ENCODE measurements at places on chromosomes 7 and 10.

DNA sequence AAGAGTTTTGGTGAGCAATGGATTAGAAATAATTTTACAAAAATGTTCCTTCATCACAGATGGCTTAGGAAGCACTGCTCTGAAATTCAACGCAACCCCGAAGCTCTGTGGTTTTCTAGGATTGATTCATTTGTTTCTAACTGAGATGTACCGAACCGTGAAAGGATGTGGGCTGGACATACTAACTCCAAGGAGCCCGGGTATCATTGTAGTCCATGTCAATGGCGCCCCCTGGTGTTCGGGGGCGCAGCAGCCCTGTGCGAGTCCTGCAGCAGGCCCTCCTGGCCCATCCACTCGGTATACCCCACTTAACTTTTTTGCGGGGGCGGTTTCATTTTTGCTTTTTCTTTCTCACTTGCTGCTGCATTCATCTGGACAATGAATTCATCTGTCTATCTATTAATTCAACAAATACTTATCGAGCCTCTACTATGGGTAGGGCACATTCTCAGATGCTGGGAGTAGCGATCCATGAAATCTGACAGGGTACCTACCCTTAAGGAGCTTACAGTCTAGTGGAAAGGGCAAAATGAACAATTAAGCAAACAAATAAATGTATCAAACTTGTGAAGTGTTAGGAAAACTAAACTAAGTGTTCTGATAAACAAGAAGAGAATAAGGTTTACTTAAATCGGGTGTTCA is 25.2 kb upstream of the ITPRID1 start:
- DNase-seq = peak; percentile 55

DNA sequence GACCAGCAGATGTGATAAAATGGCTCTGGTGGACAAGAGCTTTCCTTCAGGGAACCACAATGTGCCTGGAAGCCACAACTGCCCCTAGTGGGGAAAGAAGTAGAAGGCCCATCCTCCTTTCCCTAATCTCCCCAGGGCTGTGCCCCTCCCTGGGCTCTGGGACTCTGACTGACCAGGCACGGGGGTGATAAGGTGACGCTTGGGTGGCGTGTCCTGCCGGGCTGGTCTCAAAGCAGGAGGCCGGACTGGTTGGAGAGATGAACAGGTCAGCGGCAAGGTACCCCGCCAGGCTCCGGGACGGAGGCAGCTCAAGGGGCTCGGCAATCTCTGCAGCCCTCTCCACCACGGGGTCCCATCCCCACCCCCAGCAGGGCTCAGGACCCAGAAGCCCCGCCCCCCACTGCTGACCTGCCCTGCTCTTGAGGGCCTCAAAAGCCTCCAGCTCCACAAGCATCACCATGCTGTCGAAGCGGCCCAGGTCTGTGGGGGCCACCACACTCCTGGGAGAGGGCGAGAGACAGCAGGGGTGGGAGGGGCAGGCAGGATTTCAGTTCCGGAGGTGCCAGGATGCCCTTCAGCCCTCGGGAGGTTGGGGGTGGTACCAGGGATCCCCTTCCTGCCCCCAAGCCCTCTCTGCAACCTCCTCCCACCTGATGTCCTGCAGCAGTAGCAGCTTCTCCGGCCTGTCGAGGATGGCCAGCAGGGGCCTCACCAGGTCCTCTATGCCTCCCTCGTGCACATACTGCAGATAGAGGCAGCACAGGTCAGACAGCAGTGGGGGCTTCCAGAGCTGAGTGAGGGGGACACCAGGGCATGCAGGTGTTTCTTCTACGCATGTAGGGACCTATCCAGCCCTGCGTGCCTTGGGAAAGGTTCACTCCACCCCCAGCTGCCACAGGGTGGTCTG is 12.2 kb downstream of the LZTS2 start:
- peak; percentile 59 for DNase-seq

DNA sequence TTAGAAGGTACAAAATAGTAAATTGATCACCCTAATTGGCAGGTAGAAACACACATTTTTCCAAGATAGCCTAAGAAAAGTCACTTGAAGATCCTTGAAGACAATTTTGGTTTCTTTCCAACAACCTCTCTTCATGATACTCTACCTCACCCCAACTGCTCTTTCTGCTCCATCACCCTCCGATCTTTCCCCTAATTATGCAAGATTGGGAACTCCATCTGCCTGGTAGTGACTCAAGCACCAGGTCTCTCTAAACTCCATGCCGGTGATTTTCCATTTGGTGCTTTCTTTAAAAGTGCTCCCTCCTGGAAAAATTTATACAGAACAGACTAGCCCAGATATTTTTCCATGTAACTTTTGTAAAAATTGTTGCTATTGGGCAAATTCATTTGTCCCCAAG is 1.1 kb upstream of the AKR1B1 start:
- DNase-seq = no peak

GRCh38 chr10:84783909-84784308 is 455.5 kb downstream of the CCSER2 start:
- DNase-seq = no peak

GRCh38 chr7:25894002-25894901 is 257.7 kb upstream of the NFE2L3 start:
- peak; percentile 46 for DNase-seq

DNA sequence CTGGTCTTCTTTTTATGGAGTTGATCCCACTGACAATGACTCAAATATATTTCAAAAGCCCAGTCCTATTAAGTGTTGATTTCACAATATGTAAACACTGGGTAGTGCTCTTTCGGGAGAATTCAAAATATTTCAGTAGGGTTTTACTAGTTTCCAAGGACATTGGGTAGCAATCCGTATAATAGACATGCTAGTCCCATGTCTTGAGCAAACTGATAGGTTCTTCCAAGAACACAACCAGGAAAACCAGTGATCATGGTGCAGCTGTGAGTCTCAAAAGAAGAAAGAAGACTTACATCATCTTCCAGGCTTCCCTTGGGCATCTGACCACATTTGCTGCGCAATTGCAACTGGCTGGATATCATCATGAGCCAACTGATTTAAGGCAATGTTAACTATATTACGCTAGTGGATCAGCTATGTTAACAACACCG is 59.3 kb upstream of the APBB1IP start:
- no peak for DNase-seq

- DNase-seq = no peak
Measured at GRCh38 chr7:106177300-106177690, 65.2 kb upstream of the SYPL1 start.

DNA sequence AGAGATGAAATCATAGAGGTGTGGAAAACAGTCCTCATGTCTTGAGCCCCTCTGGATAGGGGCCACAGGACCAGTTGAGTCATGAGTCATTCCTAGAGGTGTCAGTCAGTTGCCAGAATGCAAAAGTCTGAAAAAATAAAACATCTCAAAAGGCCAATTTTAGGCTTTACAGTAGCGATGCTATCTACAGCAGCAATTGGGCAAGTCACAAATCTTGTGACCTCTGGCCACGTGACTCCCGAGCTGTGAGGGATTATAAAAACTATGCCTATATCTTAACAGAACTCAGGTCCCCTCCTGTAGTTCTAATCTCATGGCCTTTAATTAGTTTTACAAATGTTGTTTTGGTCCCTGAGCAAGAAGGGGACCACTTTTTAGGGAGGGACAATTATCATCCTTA is 15.6 kb upstream of the TAS2R41 start:
- no peak for DNase-seq

DNA sequence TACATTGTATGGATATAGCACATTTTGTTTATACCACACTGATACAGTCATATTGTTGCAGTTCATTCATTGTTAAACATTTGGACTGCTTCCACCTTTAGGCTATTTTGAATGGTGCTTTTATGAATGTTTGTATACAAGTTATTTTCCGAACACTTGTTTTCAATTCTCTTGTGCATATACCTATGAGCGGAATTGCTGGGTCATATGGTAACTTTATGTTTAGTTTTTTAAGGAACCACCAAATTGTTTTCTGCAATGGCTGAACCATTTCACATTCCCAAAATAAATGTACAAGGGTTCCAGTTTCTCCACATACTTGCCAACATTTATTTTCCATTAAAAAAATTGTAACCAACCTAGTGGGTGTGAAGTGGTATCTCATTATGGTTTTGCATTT is 4.0 kb upstream of the EXOC4 start:
- no peak for DNase-seq

DNA sequence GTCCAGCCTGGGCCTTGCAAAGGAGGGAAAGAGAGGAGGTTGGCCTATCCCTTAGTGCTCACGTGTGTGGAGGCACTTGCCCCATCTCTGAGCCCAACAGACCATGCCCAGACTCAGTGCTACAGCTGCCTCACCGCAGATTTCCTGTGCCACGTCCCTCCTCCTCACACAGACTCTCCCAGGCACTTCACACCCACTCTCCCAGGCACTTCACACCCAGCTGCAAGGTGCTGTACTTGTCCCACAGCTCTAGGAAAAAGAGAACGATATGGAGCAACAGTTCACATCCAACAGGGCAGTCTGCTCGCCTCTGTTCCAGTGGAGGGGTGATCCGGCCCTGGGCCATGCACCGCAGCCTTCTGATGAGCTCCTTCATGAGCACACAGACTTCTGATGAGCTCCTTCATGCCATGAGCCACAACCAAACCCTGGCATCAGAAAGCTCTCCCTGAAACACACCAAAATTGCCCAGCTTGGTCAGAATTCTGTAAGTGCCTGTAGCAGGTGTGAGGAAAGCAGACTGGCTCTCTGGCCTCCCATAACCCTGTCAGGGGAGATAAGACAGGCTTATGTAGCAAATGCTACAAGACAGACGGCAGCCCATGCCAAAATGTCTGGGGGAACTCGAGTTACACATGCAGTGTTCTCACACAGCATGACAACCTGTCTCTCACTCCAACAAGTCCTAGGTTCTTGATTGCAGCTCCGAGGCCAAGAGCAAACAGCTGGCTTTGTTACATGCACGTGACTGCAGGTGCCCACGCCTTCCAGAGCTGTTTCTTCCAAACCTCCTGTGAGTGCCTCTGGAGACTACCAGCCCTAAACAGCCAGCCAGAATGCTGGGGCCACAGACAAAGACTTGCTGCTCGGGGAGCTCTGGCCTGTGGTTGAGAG is 348.5 kb downstream of the GRID1 start:
- DNase-seq = peak; percentile 14

- no peak for DNase-seq
Measured at GRCh38 chr10:46096909-46097575, 51.0 kb upstream of the MSMB start.

DNA sequence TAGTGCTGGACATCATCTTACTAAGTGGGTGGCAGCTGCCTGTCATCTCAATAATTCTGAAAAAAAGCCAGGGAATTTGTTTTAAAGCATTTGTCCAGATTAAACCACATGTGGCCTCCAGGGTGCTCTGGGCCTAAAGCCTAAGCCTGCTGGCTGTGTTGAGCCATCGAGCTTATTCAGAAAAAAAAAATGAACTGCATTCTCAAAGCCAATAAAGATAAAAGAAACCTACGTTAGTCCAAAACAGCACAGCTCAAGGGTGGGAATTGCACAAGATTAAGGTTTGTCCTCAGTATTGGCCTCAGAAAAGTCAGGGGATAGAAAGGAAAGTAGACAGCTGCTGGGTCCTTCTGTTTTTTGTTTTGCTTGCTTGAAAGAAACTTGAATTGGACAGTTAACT is 22.6 kb upstream of the PRTFDC1 start:
- DNase-seq = peak; percentile 63

GRCh38 chr7:150978126-150978789 is at the start of gene KCNH2:
TSS of gene KCNH2 (minus strand) at chr7:150978321. CDS start at chr7:150977913, 408 bp downstream.
- DNase-seq = peak; percentile 90

DNA sequence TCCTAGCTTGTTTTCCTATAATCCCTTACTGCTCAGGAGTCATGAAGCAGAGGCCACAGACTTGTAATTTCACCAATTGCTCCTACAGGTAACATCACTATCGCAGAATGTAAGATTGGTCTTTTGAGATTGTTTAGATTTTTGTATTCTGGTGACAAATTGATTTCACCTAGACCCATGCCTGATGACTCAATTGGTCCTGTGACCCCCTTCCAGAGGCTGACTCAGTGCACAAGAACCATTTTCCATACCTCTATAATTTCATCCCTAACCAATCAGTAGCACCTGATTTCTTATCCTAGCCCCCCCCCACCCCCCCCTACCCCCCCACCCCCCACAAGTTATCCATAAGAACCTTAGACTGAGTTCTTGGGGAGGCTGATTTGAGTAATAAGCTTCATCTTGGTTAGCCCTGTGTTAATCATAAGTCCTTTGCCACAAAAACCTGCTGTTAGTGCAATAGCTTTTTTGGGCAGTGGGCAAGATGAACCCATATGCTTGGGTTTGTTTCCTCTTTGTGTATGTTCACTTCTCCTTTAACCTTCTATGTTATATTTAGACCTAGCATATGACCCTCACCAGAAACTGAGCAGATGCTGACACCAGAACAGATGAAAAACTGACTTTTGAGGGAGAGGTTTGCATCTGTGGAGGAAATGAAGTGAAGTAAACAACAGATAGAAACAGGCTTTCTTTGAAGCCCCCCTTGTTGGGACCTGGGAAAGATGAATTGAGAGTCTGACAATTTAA is 187.1 kb downstream of the KIF20B start:
- DNase-seq = no peak

- DNase-seq = peak; percentile 11
Measured at GRCh38 chr7:156380261-156380660, 260.3 kb upstream of the RNF32 start.

- DNase-seq = peak; percentile 93
Measured at GRCh38 chr7:128387216-128388144, 22.3 kb downstream of the IMPDH1 start.

DNA sequence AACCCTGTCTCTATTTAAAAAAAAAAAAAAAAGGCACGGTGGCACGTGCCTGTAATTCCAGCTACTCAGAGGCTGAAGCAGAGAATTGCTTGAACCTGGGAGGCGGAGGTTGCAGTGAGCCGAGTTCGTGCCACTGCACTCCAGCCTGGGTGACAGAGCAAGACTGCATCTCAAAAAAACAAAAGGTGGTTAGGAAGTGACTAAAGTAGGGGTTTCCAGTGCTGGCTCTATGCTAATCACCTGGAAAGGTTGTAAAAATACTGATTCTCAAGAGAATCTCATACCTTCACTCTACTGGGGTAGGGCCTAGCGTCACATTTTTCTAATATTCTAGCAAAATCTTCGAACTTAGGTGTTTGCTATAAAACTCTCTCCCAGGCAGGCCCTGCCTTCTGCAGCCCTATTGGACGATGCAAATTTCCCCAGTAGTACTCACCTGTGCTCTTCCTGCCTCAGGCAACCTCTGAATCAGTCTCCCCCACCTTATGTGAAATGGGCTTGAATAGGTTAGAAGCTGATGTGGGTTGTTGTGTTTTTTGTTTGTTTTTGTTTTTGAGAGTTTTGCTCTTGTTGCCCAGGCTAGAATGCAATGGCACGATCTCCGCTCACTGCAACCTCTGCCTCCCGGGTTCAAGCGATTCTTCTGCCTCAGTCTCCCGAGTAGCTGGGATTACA is 3.5 kb downstream of the ZP3 start:
- DNase-seq = no peak

GRCh38 chr7:46291601-46292150 is 370.6 kb upstream of the IGFBP3 start:
- DNase-seq = peak; percentile 44

- DNase-seq = peak; percentile 67
Measured at GRCh38 chr10:92573091-92573797, 649 bp downstream of the IDE start.

GRCh38 chr7:116577320-116577871 is 52.6 kb downstream of the CAV1 start:
- no peak for DNase-seq

GRCh38 chr7:45293295-45293942 is 135.8 kb downstream of the RAMP3 start:
- DNase-seq = no peak
